A549 treated with AZD2906 at 1 μM for 4 hours (cell line): ENCODE measurements at places on chromosomes 7 and 10. TPM values are rescaled to one million over a fixed set of nuclear protein-coding genes. Genes with fewer than 3 reads are reported as not detected.

The TPK1 gene
- total RNA-seq, result 2.1 to 3.4 TPM (median 3.1 TPM) in 5 replicates

The VAX1 gene
- 0.98 to 1.4 TPM (median 1.3 TPM) in 5 replicates for total RNA-seq

The BMPR1A gene
- 18.7 to 28.6 TPM (median 23.1 TPM) in 5 replicates for total RNA-seq

The LRRC61 gene
- total RNA-seq, result 0.06 to 0.15 TPM (median 0.10 TPM) in 5 replicates

The COL1A2 gene
- 0.08 to 0.10 TPM in 2 of 5 replicates, not detected in the others for total RNA-seq

The TLX1 gene
- not detected in 5 replicates for total RNA-seq

The NRAP gene
- 0.01 TPM in 1 of 5 replicates, not detected in the others for total RNA-seq

The FOXI2 gene
- not detected in 5 replicates for total RNA-seq

The PVRIG gene
- 0.05 TPM in 1 of 5 replicates, not detected in the others for total RNA-seq

The ITIH2 gene
- total RNA-seq, result 0.19 to 0.32 TPM (median 0.29 TPM) in 5 replicates

The GNG11 gene
- total RNA-seq, result 32.6 to 36.5 TPM (median 33.6 TPM) in 5 replicates

The MMP21 gene
- total RNA-seq, result 0.03 TPM in 1 of 5 replicates, not detected in the others

The C1QL3 gene
- 0.02 TPM in 1 of 5 replicates, not detected in the others for total RNA-seq

The PLCE1 gene
- 6.8 to 8.8 TPM (median 8.0 TPM) in 5 replicates for total RNA-seq

The XRCC2 gene
- 3.3 to 4.8 TPM (median 4.2 TPM) in 5 replicates for total RNA-seq
